ENCODE measurements at places on chromosomes 12 and 14.

GRCh38 chr12:51890511-51891171, 2.7 kb downstream of the ANKRD33 start:
- no peak for DNase-seq

DNA sequence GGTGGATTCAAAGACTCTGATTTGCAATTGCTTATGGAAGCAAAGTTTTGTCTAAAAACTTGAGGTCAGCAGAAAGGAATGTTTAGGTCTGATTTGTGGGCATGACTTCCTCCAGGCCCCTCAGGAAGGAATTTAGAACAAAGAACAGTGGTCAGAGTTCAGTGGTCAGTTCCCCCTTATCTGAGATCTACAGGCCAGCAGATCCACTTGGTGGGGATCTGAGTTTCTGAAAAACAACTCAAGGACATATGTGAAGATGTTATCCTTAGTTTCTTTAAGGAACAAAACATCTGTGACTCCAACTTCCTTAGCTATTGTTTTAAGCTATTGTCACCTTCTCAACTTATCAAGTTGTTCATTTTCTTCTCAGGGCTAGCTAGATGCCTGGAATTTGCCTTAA, 28.0 kb upstream of the NAA30 start:
- DNase-seq: no peak

GRCh38 chr12:39682689-39683477, 63.3 kb upstream of the ABCD2 start:
- DNase-seq: no peak

DNA sequence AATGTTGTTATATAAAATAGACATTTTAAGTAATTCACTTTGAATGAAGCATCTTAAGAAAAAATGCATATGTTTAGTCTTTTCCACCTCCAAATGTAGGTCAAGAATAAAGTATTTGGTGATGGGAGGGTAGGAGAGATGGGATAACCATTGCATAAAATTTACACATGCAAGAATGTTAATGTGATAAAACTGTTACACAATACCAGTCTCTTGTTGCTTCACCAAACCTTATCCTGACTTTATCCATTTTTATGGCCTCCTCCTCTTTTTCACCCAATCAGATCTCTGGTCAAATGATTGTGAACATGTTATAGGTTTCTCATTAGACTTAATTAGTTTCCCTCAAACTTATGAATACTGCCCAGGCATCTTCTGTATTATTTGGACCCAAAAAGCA, 994.5 kb upstream of the FLRT2 start:
- DNase-seq: no peak

GRCh38 chr14:22897357-22897756, 14.3 kb downstream of the REM2 start:
- no peak for DNase-seq

DNA sequence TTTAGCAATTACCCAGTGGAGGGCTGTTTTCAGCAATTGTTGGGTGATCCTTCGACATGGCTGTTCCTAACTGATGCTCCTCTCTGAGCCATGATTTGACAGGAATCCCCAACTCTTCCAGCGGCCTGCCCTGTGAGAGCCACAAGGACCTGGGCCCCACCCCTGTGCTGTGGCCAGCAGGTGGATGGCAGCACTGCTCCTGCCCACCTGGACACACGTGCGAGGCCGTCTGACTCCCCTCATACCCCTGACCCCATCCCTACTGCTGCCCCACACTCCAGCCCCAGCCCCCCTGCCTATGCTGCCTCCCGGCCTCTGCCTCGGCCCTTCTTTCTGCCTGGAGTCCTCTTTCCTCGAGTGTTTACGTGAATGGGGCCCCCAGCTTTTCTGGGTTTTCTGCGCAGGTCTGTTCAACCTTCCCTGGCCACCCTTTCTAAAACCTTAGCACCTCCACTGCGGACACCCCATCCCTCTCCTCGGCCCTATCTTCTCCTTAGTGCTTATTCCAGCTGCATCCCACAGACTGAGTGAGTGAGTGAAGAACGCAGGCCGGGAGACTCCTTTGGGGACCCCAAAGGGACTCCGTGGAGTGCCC, 111.4 kb downstream of the DICER1 start:
- no peak for DNase-seq

GRCh38 chr12:14408208-14408607, 42.7 kb downstream of the ATF7IP start:
- peak; percentile 53 for DNase-seq

GRCh38 chr12:5459051-5459782, 27.3 kb downstream of the NTF3 start:
- no peak for DNase-seq

- DNase-seq: peak; percentile 62
These were observed 3.0 kb upstream of the ZC3H14 start for GRCh38 chr14:88559852-88560251.

- no peak for DNase-seq
These were observed 113.8 kb downstream of the KCNK10 start for GRCh38 chr14:88209273-88209672.

- peak; percentile 51 for DNase-seq
These were observed 238.7 kb upstream of the SEL1L start for GRCh38 chr14:81772381-81772780.

- no peak for DNase-seq
These were observed 8.4 kb downstream of the GSC start for GRCh38 chr14:94761348-94761996.

GRCh38 chr12:116673681-116674111, 64.2 kb downstream of the SPRING1 start:
- DNase-seq: no peak

- no peak for DNase-seq
These were observed 5.5 kb upstream of the BCL11B start for GRCh38 chr14:99277530-99277929.

DNA sequence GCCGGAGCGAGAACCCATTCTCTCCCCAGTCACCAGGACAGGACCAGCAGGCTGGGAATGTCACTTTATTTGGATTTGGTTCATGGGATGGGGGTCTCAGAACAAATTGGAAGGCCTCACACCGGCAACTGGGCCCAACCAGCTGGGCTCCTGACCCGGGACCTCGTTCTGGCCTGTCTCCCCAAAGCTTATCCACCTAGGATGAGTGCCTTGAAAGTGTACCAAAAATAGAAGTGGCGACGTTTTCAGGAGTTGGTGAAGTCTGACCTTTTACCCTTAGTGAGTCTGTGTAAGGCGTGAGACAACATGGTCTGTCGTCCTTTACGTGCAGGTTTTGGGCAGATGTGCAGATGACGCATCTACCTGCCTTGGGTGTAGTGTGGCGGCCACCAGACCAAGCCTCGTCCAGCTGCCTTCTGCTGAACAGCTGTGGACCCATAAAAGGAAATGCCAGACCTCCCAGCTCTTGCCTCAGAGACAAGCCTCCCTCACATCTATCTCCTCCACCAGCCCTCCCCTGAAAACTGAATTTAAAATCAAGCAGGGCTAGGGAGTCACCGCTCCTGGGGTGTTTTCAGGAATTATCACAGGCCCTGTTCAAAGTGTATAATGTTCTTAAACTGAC, 36.6 kb upstream of the CLMN start:
- no peak for DNase-seq

- DNase-seq: peak; percentile 44
These were observed 190.0 kb upstream of the C14orf180 start for GRCh38 chr14:104389326-104390220.

- DNase-seq: peak; percentile 66
These were observed 250.9 kb upstream of the OR4E1 start for GRCh38 chr14:21924479-21924878.

GRCh38 chr12:132603240-132604150, 6.9 kb downstream of the LRCOL1 start:
- DNase-seq: no peak

DNA sequence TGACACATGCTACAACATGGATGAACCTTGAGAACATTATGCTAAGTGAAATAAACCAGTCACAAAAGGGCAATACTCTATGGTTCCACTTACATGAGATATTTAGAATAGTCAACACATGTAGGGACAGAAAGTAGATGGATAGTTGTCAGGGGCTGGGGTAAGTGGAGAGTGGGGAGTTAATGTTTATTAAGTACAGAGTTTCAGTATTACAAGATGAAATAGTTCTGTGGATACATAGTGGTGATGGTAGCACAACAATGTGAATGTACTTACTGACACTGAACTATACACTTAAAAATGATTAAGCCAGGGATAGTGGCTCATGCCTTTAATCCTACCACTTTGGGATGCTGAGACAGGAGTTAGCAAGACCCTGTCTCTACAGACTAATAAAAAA, 8.7 kb downstream of the NUP107 start:
- no peak for DNase-seq

GRCh38 chr12:123860377-123860776, 98.3 kb downstream of the DNAH10 start:
- no peak for DNase-seq

- DNase-seq: no peak
These were observed 174.5 kb upstream of the RBM19 start for GRCh38 chr12:114140576-114140975.

GRCh38 chr12:4771172-4771959, 51.2 kb downstream of the GALNT8 start:
- DNase-seq: no peak

- no peak for DNase-seq
These were observed 112.4 kb downstream of the KICS2 start for GRCh38 chr12:64109706-64110105.

DNA sequence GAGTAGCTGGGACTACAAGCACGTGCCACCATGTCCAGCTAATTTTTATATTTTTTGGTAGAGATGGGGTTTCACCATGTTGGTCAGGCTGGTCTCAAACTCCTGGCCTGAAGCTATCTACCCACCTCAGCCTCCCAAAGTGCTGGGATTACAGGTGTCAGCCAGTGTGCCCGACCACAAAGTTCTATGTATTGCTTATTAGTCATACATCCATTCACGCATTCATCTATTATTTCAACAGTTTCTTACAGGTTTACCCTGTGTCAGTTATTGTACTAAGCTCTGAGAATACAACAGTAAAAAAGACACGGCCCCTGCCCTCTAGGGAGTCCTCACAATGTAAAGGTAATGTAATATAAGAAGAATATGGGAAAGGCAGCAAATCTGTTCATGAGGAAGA, 188.9 kb upstream of the BTG1 start:
- no peak for DNase-seq

- DNase-seq: no peak
These were observed 275.9 kb downstream of the TMEM132C start for GRCh38 chr12:128542844-128543243.

GRCh38 chr14:23017091-23017490, 7.1 kb upstream of the C14orf93 start:
- no peak for DNase-seq

- no peak for DNase-seq
These were observed 186.5 kb upstream of the LHX5 start for GRCh38 chr12:113658006-113658655.

- DNase-seq: no peak
These were observed 30.3 kb downstream of the WBP11 start for GRCh38 chr12:14772946-14773345.

DNA sequence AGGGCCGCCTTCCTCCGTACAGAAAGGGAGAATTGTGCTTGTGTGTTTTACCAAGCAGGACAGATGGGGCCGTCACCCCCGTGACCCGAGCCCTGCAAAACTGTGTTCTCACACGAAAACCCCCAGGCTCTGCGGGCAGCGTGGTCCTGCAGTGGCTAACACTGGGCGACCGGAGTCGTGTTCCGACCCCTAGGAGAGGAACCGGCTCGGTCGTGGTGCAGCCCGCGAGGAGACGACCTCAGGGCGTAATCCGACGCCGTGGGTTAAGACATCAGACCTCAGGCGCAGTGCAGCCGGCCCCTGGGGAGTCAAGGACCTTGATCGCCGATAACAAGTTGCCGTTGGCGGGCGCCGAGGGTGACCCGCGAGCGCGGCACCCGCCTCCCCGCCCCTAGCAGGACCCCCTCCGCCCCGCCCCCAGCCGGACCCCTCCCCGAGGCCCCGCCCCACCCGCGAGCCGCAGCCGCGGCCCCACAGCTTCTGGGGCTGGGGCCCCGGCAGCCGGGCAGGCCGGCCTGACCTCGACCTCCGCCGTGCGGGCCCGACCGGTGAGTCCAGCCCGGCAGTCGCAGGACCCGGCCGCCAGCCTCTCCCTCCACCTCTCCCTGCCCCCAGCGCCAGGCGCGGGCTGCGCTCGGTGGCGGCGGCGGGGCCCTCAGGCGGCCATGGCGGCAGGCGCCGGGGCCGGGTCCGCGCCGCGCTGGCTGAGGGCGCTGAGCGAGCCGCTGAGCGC, at the start of gene CHPT1:
TSS of gene CHPT1 (plus strand) at position 444 of the 733 bp plus-strand sequence. CDS start at position 666, 222 bp downstream.
- peak; percentile 59 for DNase-seq

DNA sequence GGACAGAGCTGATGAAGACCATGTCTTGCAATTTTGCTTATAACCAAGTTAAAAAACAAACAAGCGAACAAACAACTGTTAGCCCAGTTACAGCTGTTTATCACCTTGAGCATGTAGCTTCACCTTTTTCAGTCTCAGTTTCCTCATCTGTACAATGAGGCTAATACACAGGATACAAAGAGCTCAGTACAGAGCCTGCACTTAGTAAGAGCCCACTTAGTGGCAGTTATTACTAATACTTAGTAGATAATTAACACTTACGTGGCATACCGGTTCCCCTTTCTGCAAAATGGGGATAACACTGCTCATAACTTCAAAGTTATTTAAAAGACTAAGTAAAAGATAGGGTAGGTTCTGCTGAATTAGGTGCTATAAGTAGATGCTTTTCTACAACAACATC, 228.0 kb downstream of the MON2 start:
- no peak for DNase-seq

GRCh38 chr12:16833376-16834015, 227.5 kb upstream of the LMO3 start:
- DNase-seq: no peak

DNA sequence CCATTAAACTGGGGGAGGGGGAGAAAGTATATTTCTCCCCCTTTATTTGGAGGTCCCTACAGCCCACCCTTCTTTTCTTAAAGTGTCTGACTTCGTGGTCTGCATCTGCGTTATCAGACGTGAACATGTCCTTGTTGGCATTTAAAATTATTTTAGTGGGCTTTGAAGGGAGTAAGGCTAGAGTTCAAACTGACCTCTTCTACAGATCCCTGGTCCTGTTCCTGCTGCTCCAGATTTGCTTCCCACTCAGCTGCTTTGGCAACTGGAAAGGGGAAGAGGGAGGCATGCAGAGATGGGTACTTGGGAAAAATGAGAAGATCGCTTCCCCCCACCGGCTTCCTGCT, 611 bp upstream of the SIX6 start:
- no peak for DNase-seq

DNA sequence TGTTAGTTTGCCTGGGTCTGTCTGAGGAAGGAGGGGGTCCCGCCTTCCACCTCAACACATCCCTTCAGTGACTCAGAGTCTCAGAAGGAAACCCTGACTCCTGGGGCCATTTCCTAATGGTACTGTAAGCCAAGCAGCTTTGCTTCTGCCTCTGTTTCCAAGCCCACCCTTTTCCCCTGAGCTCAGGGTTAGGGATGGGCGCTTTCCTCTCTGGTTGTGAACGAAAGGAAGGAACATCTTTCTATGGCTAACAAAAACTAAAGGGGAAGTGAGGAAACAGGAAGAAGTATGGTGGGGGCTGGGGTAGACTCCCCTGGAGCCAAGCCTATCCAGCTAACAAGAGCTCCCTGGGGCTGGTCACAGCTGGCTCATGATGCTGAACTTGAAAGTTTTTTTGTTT, 11.6 kb upstream of the UNC119B start:
- DNase-seq: peak; percentile 76

DNA sequence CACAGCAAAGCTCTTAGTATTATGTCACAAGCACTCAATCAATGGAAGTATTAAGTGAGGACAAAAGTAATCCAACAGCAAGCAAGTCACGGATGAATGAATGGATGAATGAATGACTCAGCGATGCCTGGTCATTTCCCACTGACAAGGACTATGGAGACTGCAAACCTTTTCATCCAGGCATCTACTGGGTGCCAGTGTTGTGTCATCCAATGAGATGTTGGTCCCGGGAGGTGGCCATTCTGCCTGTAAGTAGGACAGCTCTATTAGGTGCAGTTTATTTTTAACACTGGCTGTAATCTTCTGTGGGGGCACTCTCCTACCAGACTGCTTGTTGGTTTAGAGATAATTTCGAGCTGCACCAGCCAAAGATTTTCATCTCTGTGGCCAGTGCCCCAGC, 39.4 kb downstream of the STAB2 start:
- DNase-seq: no peak

Data from Kasumi-1 (cell line).